ENCODE measurements at places on chromosomes 7 and 10.

DNA sequence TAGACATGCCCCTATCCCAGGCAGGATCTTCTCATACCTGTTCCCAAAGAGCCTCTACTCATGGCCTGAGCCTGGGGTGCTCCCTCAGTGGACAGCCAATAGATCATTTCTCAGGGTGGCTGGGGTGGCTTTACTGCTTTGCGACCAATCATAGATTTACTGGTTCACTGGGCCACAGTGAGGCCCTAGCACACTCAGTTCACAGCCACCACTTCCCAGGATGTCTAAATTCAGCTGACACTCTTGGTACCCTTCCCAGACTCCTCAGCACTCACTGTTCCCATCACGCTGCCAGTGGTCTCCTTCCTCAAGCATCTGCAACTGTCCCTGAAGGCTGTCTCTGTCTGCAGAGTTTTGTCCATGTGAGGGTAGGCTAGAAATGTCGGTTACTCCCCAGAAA is 50.6 kb downstream of the ARHGAP22 start:
- no peak for DNase-seq

DNA sequence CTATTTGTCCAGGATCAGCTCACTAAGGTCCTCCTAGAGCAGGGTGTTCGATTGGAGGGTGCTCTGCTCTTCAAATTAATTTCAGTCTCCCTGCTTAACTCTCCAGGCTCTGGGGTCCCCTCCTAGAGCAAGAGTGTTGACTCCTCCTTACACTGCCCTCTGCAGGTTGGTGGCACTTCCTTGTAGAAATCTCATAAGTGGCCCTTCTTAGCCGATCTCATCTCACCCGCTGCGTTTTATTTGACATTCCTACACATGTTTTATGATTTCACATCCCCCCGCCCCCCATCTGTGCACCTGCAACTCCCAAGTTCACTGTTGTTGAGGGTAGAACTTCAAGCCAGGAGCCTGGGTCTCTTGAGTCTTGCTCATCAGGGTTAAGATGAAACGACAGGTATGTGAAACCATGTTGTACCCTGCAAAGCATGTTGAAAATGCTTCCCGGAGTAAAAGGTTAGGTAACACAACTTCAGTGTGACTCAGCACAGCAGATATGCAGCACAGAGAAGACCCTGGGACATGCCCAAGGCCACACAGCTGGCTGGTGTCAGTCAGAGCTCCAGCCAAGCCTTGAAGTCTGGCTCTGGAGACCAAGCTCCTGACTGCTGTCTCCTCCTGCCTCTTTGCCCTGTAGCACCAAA is 171.2 kb downstream of the PRKAG2 start:
- no peak for DNase-seq

DNA sequence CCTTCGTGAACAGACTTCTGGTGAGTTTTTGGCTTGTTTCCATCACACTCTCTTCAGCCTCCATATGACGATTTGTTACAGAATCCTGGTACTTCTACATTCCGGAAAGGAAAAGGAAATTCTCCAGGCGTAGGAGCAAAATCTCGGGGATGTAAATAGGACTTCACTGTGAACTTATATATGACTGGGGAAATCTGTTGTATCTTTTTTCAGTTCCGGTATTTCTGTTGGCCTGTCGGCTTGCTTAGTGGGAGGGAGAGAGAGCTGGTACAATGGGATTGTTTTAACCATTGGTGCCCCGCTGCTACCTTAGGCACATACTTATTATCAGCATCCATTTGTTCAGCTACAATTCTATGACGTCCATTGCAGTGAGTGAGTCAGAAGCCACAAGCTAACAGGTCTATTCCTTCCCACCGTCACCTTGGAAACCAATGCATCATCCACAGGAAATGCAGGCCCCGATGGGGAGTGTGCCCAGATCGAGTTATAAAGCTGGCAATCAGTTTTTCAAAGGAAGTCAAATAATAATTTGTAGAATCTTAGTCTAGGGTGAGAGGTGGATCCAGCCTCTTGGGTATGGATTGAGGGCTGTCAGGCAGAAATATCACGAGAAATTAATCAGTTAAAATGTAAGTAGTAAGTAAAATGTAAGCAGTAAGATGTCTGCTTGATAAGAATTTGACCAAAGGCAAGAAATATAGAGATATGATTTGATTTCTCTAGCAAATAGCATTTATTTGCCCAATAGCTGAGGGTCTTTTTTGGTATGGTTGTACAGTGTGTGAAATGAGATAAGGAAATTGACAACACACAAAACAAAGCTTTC is 92.0 kb upstream of the MKLN1 start:
- DNase-seq = peak; percentile 58

- DNase-seq = no peak
Observed at GRCh38 chr7:96189129-96189820, 132.6 kb downstream of the SLC25A13 start.

- DNase-seq = no peak
Observed at GRCh38 chr10:58886406-58886805, 290.0 kb upstream of the PHYHIPL start.
